ENCODE measurements at places on chromosomes 4 and X.

DNA sequence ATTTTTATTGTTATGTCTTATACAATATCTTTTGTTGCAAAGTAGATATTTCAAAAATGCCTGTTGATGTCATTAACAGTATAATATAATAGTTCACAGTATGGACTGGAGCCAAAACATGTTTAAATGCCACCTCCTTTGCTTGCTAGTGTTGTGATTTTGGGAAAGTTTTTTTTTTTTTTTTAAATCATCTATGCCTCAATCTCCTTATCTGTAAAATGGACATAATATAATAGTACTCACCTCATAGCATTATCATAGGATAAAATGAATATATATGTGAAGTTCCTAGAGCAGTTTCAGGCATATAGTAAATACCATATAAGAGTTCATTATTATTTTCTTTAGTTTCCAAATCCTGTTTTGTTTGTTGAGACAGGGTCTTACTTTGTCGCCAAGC lies 18.3 kb upstream of the MRPL1 start:
- no peak for DNase-seq

GRCh38 chr4:76376534-76376933 lies 44.4 kb downstream of the CCDC158 start:
- DNase-seq = no peak

GRCh38 chr4:139794158-139794954 lies 128.7 kb downstream of the MGST2 start:
- no peak for DNase-seq

- DNase-seq = no peak
These were observed 6.1 kb upstream of the PAGE1 start for GRCh38 chrX:49701933-49702332.

- DNase-seq = no peak
These were observed 409.0 kb downstream of the TECRL start for GRCh38 chr4:64000241-64000640.

GRCh38 chrX:15858051-15858450 lies 3.4 kb upstream of the AP1S2 start:
- no peak for DNase-seq

DNA sequence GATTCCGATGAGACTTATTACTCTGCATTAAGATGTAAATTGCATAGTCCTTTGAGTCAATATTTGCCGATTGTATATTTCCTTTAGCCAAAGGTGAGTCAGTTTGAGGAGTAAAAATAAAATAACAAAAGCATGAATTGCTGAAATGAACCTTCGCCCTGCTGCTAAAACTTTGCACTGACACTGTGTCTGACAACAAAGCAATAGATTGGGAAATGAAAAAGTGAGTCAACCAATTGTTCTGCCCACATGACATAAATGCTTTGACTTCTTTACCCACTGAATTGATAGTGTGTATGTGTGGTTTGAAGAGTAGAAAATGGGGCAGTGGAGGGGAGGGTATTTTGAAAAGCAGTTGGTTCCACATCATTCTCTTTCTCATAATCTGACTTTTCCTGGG lies 88.4 kb upstream of the AFF2 start:
- no peak for DNase-seq

DNA sequence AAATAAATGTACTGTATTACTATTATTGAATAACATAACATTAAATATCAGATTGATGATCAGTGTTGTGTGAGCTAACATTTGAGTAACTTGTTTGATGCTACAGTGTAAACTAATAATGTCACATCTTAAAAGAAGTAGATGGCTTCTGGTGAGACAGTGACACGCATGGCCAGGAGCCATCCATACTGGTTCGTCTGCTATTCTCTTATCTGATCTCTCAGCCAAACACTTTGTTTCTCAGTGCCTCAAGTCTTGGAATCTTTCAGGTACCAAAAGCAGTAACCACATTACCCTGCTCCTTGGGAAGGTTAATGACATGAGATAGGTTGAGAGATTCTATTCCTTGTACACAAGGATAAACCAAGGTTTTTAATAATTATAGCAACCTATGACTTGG lies 198.1 kb upstream of the IGFBP7 start:
- DNase-seq = no peak
